MM.1S (cell line): ENCODE measurements at places on chromosomes 3 and 15.
A peak's percentile ranks its signal among the peaks of the same experiment; 100 is the strongest.

GRCh38 chr15:25624504-25625177, 185.8 kb upstream of the UBE3A start:
- H3K36me3 ChIP-seq = no peaks in the 10 kb centered on the region
- DNase-seq = no peak
- H3K4me1 ChIP-seq = no peaks in the 10 kb centered on the region
- H3K27me3 ChIP-seq = no peaks in the 10 kb centered on the region
- no peak overlapping the region for H3K4me3 ChIP-seq

GRCh38 chr3:52444860-52445793, at the start of gene SEMA3G:
Gene SEMA3G (minus strand): TSS chr3:52445103. CDS start chr3:52445027, 76 bp downstream.
- H3K4me3 ChIP-seq = peak within 1 kb of the TSS; percentile 55
- H3K27me3 ChIP-seq = no peaks in the 10 kb centered on the region
- H3K4me1 ChIP-seq = peaks cover 5% of the 10 kb centered on the region
- no peak within 1 kb of the TSS for H3K27ac ChIP-seq
- peak; percentile 85 for DNase-seq
- H3K36me3 ChIP-seq = no peaks in the 10 kb centered on the region

DNA sequence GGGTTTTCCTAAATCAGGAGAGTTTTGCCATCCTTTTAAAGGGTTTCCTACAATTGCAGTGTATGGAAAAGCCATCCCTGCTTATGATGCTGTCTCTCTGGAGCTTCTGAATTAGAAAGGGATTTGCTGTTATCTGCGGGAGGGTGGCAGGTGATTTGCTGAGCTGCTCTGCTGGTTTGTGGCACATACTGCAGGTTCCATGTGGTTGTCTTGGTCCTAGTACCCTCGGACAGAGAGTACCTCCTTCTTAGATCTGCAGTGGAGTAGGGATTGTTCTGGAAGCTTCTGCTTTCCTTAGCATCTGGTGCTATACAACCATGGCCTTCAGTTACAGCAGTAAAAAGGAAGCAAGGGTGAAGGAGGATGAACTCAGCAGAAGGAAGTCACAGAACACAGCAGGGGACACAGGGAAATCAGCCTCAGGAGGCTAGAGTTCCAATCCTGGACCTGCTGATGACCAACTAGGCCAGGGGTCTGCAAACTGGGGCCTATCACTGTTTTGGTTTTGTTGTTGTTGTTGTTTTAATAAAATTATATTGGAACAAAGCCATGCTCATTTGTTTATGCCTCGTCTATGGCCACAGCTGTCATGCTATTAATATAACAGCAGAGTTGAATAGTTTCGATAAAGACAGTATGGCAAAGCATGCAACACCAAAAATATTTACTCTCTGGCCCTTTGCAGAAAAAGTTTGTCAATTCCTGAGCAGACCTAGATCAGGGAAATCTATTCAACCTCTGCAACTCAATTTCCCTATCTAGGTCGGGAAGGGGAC, 39.5 kb downstream of the STARD5 start:
- no peaks in the 10 kb centered on the region for H3K36me3 ChIP-seq
- peak; percentile 49 for DNase-seq
- H3K4me1 ChIP-seq = peaks cover 31% of the 10 kb centered on the region

GRCh38 chr3:140178482-140178881, 243.5 kb downstream of the CLSTN2 start:
- H3K36me3 ChIP-seq = no peaks in the 10 kb centered on the region
- H3K4me3 ChIP-seq = no peak overlapping the region
